IMR-90 (cell line): ENCODE measurements at places on chromosomes 11 and 22.

DNA sequence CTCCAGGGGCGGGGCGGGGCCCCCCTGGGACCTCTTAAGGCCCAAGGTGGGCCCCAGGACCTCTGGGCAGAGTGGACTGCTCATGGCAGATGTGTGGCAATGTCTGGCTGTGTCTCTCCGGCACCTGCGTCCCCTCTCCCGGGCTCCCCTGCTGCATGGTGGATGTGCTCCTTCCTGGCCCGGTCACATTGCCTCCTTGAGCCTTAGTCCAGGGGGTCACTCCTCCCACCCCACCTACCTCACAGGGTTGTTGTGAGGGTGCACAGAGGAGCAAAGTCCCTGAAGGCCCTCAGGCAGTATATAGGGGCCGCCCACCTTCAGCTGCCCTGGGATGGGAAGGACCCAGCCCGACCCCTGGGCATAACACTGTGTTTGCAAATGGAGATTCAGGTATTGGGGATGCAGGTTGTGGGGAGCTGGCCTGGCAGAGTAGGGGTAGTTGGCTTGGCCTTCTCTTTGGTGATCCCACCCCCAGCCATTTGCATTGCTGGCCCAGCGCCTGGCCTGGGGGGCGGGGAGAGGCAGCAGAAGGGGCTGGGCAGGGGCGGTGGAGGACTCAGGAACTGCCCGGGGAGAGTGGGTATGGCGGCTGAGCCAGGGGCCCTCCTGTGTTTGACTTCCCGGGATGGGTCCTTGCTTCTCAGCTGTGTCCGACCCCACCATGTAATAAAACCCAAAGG, 11.3 kb downstream of the KCTD17 start:
- no peak overlapping the region for H3K27ac ChIP-seq
- peaks cover 15% of the 10 kb centered on the region for H3K36me3 ChIP-seq
- H3K27me3 ChIP-seq = no peaks in the 10 kb centered on the region; the same call in 1 of the 2 replicates

- H3K27me3 ChIP-seq = no peaks in the 10 kb centered on the region
- DNase-seq = no peak
- peaks cover 6% of the 10 kb centered on the region; the same call in 1 of the 2 replicates for H3K4me1 ChIP-seq
Observed at GRCh38 chr11:134154441-134154840, 69.3 kb downstream of the NCAPD3 start.

- peaks cover 11% of the 10 kb centered on the region for H3K4me1 ChIP-seq
- peaks cover 11% of the 10 kb centered on the region for H3K36me3 ChIP-seq
- peak overlapping the region; percentile 62; the same call in 1 of the 2 replicates for H3K27ac ChIP-seq
- no peak overlapping the region for H3K4me3 ChIP-seq
Observed at GRCh38 chr22:38696606-38697424, 3.9 kb downstream of the JOSD1 start.

DNA sequence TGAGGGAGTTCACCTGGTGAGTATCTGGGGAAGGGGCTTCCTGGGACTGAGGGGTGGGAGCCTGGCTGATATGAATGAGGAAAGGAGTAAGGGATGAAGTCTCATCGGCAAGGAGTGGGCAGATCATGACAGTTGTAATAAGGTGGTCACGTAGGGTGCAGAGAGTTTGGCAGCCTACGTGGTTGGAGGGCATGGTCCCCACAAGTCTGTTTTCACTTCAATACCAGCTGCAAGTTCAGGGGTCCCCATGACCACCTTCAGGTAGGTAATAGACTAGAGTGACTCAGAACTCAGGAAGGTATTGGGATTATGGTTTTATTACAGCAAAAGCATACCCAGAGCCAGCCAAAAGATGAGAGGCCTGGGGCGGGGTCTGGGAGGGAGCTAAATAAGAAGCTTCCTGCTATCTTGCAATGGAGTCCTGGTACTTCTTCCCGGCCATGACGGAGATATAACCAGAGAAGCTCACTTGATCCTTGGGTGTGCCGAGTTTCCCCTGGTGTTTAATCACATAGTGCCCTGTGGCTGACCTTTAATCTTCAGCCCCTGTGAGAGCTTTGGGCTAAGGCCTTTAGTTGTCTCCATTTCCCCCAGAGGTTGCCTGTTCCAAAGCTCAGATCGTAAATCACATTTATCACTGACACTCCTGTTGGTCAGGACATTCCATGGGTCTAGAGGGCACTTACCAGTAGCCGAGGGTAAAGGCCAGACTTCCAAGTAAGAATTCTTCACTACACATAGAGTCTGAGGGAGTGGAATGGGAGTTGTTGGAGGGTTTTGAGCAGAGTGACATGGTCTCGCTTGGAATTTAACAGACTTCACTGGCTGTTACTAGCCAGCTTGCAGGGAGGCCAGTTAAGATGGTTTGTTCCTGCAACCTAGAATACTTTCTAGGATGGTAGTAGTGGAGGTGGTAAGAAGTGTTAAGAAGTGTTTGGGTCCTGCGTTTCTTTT, 9.1 kb downstream of the SLC3A2 start:
- DNase-seq = peak; percentile 23
- H3K36me3 ChIP-seq = peaks cover 49% of the 10 kb centered on the region
- H3K4me3 ChIP-seq = no peak overlapping the region
- H3K4me1 ChIP-seq = peaks cover 14% of the 10 kb centered on the region; the same call in 1 of the 2 replicates
- H3K27ac ChIP-seq = no peak overlapping the region

DNA sequence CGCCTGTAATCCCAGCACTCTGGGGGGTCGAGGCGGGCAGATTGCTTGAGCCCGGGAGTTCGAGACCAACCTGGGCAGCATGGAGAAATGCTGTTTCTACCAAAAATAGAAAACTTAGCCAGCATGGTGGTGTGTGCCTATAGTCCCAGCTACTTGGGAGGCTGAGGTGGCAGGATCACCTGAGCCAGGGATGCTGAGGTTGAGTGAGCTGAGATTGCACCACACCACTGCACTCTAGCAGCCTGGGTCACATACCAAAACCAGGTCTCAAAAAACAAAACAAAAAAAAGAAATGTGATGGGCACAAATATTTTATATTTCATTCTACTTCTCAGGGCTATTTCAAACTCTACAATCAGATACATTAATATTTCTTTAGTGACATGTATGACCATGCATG, 25.7 kb downstream of the TTC17 start:
- peaks cover 16% of the 10 kb centered on the region for H3K36me3 ChIP-seq
- H3K4me1 ChIP-seq = no peaks in the 10 kb centered on the region
- no peak for DNase-seq
- no peak overlapping the region for H3K4me3 ChIP-seq
- no peaks in the 10 kb centered on the region for H3K27me3 ChIP-seq
- no peak overlapping the region for H3K27ac ChIP-seq

- peaks cover 11% of the 10 kb centered on the region for H3K27me3 ChIP-seq
- H3K36me3 ChIP-seq = no peaks in the 10 kb centered on the region
- DNase-seq = no peak
Observed at GRCh38 chr11:36350137-36350513, 54.0 kb downstream of the PRR5L start.

DNA sequence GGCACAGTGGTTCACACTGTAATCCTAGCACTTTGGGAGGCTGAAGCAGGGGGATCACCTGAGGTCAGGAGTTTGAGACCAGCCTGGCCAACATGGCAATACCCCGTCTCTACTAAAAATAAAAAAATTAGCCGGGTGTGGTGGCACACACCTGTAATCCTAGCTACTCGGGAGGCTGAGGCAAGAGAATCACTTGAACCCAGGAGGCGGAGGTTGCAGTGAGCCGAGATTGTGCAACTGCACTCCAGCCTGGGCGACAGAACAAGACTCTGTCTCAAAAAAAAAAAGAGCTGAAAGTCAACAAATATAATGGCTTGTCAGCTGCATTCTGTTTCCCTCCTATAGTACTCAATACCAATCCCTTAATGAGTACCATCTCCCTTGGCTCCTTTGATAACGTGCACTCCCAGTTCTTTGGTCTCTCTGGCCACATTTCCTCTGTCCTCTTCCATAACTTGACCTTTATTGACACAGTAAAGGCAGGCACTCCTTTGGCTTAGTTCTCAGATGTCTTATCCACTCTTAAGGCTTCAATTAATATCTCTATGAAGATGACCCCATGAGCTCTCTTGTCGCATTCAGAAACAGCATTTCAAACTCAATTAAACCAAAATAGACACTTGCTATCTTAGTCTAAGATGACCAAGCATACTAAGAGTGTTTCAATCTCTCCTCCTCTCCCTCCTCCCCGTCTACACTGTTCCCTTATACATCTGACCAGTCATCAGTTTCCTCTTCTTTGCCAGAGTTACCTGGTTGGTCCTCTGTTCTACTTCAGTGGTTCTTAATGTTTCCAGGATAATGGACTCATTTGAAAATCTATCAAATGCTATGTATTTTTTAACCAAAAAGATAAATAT, 4.8 kb downstream of the MAPK1 start:
- no peak overlapping the region for H3K4me3 ChIP-seq
- no peak for DNase-seq
- H3K27me3 ChIP-seq = no peaks in the 10 kb centered on the region
- no peaks in the 10 kb centered on the region for H3K36me3 ChIP-seq
- peaks cover 11% of the 10 kb centered on the region for H3K4me1 ChIP-seq
- H3K27ac ChIP-seq = no peak overlapping the region

DNA sequence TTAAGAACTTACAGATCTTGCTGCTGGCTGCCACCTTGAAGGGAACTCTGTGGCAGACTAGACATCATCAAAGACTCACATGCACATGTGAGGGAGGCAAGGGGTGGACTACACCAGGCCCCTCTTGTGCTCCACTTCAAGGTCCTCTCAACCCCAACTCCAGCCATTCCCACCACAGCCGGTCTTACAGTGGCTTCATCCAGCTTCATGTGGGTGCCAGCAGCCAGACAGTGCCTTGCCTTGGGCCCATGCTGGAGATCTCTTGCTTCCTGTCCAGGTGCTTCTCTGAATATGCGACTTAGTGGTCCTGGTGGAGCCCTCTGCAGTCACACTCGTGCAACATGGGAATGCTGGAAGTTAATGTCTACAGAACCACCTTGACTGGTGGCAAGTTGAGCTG, 44.6 kb upstream of the WNT7B start:
- peaks cover 15% of the 10 kb centered on the region for H3K27me3 ChIP-seq
- H3K36me3 ChIP-seq = no peaks in the 10 kb centered on the region
- no peak overlapping the region for H3K27ac ChIP-seq
- peaks cover 6% of the 10 kb centered on the region for H3K4me1 ChIP-seq

DNA sequence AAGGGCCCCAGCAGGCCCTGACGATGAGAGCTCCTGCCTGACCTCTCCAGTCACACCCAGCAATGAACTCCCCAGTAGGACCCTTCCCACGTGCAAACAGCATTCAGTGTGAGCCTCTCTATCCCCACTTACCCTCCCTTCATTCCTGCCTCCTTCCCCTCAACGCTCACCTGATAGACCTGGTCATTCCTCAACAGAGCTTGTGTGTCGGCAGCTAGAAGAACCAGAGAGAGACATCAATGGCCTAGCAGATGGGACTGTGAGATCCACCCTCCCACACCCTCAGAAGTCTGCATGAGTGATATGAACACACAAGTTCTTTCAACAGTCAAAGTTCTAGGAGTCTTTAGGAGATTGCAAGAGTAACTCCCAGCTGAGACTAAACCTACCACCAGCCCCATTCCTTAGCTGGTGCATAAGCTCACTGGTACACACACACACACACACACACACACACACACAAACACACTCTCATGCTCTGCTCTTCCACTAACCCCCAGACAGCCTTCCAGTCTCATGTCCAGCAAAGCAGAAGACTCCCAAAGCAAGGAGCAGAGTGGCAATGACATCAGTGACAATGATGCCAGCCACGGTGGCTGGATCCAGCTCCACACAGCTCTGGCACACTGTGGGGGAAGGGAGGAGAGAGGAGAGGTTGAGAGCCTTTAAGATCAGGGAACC, 3.1 kb downstream of the CD3D start:
- no peak for DNase-seq
- no peak overlapping the region for H3K4me3 ChIP-seq
- no peak overlapping the region for H3K27ac ChIP-seq
- H3K36me3 ChIP-seq = no peaks in the 10 kb centered on the region
